ENCODE measurements at places on chromosomes 6 and 20. TPM values are rescaled to one million over a fixed set of nuclear protein-coding genes. Genes with fewer than 3 reads are reported as not detected.

The BPIFA1 gene
- total RNA-seq: not detected

GRCh38 chr6:77857421-77857820, 204.6 kb downstream of the MEI4 start:
- DNase-seq: no peak

The SLC4A11 gene
- 71.0 TPM for total RNA-seq

The MYB gene
- 0.05 TPM for total RNA-seq

GRCh38 chr6:95093154-95093553, 484.2 kb upstream of the MANEA start:
- DNase-seq: no peak

DNA sequence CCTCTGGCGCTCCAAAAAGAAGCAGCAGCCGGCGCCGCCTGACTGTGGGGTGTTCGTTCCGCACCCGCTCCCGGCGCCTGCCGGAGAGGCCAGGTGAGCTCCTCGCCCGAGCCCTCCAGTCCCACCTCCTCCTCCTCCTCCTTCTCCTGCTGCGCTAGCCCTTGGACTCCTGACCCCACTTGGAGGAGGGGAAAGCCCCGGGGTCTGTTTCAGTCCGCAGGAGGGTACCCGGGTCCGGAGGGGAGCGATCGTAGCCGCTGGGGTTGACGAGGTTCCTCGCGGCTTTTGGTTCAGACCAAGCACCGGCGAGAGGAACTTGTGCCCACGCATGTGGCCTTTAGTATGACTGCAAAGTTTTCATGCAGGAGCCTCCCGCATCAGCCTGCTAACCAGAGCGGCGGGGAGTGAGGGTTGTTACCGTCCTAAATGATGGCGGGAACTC, 493 bp downstream of the CRYBG1 start:
- DNase-seq: no peak

DNA sequence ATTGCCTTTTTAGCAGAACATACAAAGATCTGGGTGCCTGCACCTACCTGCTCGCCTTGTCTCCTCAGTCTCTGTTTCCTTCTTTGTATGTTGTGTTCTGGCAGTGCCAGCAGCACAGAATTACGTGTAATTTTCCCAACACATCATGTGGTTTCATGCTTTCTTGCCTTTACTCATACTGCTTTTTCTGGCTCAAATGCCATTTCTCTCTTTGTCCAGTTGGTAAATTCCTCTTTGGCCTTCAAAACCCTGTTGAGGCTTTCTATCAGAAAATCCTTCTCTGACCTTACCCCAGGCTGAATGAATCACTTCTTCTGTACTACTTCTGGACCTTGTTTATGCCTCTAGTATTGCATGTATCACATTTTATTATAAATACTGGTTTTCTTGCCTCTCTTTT, 31.8 kb downstream of the L3MBTL3 start:
- DNase-seq: no peak

DNA sequence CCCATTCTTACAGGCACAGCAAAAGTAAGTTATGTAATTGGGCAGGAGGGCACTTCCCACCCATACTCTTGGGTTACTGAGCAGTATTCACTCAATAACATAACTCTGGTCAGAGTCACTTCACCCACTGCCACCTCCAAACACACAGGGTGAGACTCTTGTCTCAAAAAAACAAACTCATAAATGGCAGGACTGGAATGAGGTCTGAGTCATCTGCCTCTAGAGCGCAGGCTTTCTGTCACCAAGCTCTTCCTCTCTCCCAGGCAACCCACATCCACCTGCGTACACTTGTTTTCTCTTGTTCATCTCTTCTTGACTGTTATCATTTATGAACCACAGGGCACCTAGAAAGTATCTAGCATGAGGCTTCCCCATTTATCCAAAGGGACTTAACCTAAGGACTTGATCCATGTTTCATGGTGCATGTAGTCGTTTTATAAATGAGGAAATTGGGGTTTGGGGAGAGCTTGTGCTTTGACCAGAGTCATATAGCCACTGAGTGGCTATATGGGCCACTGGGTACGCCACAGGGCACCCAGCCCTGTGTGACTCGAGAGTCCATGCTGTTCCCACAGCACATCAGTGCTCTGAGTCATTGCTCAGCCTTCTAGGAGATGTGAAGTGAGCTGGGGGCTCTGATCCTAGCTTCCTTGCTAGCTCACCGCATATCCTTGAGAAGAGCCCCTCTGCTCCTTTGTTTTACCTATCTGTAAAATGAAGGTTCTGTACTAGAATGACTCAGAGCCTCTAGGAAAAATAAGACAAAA, 22.4 kb downstream of the C20orf173 start:
- DNase-seq: no peak

DNA sequence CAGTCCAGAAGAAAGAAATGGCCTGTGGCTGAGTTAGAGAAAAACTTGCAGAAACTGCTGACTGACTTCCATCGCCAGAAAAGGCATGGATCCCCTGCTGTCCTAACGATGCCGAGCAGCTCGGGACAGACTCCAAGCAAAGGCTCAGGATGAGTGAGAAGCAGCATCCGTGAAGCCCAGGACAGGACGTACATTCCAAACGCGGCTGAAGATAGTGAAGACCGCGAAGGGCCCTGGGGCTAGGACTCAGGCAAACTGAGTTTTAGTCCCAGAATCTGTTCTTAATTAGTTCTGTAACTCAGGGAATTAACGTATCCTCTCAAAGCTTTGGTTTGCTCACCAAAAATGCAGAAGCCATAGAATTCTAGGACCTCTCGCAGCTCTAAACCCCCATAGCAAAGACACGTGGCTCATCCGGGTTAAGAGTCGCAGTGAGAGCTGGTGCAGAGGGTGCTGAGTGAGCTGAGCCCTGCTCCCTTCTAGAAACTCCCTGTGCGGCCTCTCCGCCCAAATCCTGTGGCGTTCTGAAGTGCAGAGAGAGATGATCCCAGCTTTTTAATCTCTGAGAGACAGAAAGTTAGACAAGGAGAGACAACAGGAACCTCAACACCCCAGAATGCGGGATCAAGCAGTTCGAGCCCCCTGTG, 132.9 kb upstream of the THBS2 start:
- no peak for DNase-seq

DNA sequence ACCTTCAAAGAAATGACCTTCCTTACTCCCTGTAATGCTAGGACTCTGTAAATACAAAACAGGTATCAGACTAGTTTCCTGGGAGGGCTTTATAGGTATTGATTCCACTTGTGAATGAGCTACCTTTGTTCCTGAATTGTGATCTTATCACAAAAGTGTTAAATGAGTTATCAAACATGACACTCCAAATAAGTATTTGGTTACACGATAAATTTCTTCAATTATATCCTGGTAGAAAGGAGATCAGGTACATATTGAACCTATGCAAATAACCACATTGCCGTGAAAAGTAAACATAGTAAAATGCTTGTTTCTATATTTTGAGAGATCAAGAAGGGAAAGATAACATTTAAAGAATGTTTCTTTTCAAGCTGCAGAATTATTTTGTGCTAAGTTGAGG, 285.3 kb downstream of the HIVEP2 start:
- no peak for DNase-seq

- peak; percentile 78 for DNase-seq
Measured at GRCh38 chr6:160030103-160030502, 61.2 kb downstream of the IGF2R start.

The HLA-DQB2 gene
- total RNA-seq: not detected

DNA sequence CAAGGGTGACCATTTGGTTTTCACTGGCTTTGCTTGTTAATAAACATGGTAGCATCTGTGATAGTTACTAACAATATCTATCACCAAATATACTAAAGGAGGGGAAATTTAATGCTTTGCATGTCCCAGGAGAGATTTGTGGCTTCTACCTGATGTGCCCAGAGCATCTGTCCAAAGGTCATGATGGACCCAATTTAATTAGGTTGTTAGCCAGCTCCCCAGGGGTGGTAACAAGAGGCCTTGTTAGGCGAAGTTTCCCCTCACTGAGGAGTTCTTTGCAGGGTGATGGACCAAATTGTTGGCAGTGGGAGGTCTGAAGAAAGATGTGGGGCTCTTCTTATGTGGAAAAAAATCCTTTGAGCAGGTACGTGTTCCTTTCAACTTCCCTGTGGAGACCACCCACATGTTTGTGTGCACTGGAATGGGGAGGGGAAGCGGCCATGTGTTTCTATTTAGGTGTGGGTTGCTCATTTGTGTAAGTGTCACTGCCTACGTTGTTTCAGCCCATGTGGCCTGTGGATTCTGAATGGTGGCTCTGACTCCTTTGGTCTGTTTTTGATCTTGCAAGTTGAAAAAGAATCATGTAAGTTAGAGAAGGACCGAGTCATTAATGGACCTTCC, 137.6 kb downstream of the CLIC5 start:
- no peak for DNase-seq

The CCR6 gene
- total RNA-seq: not detected

- DNase-seq: no peak
Measured at GRCh38 chr20:11234608-11235007, 560.8 kb upstream of the JAG1 start.

GRCh38 chr6:14129575-14129974, 12.0 kb downstream of the CD83 start:
- peak; percentile 46 for DNase-seq

DNA sequence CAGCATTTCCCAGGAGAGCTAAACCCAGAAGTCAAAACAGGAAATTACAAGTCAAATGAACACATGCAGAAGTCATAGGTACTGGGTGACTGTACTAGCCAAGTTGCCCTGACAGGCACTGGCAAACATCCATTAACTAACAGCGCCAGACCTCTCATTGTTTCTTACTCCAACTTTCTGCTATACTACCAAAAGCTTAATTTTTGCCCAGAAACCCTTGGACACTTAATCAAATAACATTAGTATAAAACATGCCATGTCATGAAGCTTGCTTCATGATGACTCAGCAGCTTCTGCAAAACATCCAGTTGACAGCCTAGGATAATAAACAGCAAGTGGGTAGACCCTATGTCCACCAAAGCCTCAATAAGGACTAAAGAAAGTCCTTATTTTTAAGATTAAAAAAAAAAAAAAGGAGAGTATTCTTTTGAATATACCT, 3.5 kb downstream of the NUP153 start:
- peak; percentile 20 for DNase-seq

DNA sequence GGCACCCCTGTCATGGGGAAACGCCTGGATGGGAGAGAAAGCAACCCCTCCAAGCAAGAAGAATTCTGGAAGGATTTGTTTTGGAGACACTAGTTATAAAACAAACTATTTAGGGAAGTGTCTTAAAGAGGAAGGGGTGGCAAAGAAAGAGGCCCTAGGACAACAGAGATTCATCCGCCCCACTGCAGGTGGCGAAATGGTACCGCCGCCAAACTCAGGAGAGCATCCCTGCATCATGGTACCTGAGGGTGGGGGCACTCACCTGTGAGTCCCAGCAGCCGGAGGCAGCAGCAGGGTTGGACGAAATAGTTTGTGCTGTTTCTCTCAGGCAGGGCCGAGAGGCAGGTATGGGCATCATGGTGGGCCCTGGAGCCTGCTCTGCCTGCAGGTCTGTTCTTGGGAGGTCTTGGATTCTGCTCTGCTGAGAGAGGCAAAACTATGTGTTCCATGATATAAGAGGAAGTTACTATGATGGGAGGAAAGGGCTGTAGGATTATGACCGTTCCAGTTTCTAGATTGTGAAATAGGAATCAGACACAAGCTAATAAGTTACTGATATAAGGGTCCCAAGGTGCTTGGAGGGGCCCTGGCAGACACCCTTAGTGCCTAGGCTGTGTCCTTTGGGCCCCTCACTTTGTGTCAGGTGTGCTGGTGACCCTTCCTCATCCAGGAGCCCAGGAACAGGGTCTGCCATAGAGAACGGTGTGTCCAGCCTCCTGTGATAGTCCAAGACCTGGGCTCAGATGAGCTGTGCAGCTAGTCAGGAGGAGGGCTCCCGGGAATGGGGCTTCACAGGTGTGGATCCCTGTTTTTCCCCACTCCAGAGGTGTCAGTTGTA, 20.4 kb downstream of the SIRPD start:
- no peak for DNase-seq

Measured in NCI-H460 (cell line).